ENCODE measurements at places on chromosomes 11 and 22.

GRCh38 chr11:83006877-83007330 is 64.8 kb downstream of the RAB30 start:
- no peak for DNase-seq

DNA sequence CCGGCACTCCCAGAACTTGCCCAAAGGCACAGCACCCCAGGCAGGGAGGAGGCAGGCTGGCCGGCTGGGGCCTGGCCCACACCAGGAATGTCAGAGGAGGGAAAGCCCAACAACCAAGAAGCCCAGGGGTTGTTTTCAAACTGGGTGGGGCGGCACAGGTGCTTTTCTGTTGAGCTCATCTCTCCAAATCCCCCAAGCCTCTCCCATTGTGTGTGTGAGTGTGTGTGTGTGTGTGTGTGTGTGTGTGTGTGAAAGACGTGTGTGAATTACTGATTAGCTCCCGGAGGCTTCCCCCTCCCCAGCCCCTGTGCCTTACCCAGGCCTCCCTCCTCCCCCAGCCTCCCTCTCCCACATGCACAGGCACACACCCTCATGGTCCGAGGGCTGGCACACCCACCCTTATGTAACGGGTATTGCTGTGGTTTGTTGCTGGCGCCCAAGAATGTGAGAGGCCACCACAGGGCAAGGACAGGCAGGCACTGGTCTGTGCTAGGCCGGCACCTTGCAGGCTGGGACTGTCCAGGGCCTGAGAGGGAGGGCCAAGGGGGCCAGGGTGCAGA is 15.9 kb downstream of the TRIM29 start:
- DNase-seq, result no peak

GRCh38 chr22:50626314-50626849 is 1.6 kb downstream of the ARSA start:
- DNase-seq, result no peak

- no peak for DNase-seq
These were observed 5.0 kb upstream of the MYOD1 start for GRCh38 chr11:17714356-17714854.

Data from NCI-H748 treated with DMSO at 0.1 percent for 48 hours (cell line).